ENCODE measurements at places on chromosomes 11 and 22. TPM values are rescaled to one million over a fixed set of nuclear protein-coding genes. Genes with fewer than 3 reads are reported as not detected.

DNA sequence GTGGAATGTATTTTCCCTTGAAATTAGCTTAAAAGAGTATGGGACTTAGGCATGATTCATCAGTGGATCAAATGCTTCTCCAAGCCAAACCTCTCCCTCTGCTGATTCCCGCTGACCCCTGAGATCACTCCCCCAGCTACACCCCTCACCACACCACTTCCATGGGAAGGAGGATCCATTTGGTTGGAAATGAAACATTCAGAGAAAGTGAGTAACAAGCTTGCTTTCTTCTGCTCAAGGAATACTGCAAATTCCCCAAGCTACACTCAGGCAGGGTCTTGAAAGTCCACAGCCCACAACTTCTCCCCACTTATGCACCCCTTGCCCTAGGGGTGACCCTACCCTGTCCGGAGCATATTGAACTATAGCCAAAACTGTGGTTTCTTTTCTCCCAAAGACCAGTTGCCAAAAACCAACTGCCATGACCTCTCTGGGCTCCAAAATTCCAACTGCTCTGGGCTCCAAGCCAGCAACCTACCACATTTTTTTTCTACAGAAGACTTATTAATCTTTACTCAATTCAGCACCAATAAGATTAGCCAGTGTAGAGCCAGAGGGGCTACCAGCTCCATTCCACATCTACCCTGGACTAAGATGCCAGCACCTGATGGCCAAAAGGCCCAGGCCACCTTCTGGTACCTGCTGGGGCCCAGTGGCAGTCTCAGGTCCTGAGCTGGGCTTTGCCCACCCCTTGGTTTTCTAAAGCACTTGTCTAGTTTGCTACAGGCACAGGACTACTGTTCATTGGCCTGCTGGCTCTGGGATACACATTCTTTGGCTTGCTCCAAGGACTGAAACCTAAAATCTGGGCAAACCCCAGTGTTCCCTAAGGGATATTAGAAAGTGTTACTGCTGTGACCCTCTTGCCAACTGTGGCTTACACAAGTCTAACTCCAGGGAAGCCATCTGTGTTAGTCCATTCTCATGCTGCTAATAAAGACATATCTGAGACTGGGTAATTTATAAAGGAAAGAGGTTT is 101.1 kb downstream of the MICAL3 start:
- no peak for DNase-seq

- peak; percentile 91 for DNase-seq
Measured at GRCh38 chr11:46278387-46279125, 1.1 kb downstream of the CREB3L1 start.

GRCh38 chr11:46134540-46134939 is 13.3 kb upstream of the PHF21A start:
- no peak for DNase-seq

DNA sequence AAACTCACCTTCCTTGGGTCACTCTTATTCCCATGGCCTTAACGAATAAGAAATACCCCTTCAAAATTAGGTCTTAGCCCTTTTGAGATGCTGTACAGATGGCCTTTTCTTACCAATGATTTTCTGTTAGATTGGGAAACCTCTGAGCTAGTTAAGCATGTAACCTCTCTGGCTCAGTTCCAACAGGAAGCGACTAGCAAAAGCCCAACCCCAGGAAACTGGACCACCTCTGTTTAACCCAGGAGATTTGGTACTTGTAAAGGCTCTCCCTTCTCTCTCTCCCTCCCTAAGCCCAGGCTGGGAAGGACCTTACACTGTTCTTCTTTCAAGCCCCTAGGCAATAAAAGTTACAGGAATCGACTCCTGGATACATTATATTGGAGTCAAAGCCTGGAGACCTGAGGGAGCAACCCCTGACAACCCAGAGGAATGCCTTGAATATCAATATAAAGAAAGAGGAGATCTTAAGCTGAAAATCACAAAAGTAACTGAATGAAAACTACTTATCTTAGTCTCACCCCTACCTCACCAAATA is 11.7 kb downstream of the APIP start:
- DNase-seq: no peak

DNA sequence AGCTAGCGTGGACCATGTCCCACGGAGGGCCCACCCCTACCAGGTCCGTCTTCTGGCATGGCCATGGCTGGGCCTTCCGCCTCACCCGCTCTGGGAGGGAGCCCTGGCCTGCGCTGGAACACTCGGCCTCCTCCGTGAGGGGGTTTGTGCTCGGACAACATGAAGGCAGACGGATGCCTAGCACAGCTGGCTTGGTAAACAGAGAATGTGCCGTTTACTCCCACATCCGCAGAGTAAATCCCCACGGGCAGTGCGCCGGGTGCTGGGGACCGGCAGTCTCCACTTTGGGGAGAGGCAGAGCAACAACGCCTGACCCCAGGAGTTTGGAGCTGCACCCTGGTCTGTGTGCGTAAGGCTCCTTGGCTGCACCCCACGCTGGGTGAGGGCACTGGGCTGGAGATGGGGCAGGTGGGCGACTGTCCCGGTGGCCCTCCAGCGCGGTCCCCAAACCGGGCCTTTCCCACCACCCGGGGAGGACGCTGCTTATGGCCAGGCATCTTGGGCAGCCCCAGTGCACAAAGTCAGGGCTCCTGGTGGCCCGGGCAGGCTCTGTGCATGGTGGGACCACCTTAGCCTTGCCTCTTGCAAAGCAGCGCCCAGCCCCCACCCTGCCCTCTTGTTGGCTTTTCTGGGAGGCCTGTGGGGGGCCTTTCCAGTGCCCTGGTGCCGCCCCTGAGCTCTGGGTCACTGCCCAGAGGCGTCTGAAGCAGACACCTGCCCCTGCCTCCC is 30.7 kb upstream of the MUC5AC start:
- DNase-seq: no peak

DNA sequence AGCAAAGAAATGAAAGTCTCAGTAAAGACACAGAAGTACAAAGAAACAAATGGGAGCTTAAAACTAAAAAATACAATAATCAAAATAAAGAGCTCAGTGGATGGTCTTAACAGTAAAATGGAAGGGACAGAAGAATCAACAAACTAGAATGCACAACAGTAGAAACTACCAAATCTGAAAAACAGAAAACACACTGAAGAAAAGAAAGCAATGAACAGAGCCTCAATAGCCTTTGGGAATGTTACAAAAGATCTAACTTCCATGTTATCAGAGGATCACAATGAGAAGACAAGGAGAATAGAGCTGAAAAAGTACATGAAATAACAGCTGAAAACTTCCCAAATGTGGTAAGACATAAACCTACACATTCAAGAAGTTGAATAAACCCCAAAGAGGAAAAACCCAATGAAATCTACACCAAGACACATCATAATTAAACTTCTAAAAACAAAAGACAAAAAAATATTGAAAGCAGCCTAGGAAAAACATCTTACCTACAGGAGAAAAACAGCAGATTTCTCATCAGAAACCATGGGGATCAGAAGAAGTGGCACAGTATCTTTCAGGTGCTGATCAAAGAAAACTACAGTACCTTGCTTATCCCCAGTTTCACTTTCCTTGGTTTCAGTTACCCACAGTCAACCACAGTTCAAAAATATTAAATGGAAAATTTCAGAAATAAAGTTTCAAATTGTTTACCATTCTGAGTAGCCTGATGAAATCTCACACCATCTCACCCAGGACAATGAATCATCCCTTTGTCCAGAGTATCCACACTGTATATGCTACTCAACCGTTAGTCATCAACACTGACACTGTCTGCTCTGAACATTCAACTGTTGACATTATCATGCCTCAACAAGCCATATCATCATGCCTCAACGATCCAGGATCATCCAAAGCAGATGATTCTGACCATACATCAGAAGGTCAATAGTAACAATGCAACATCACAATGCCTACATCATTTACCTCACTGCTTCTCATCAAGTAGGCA is 22.2 kb downstream of the RRAS2 start:
- DNase-seq: no peak

Gene MMP10
- not detected for total RNA-seq

GRCh38 chr11:126385991-126386728 is 30.7 kb downstream of the ST3GAL4 start:
- DNase-seq: no peak

DNA sequence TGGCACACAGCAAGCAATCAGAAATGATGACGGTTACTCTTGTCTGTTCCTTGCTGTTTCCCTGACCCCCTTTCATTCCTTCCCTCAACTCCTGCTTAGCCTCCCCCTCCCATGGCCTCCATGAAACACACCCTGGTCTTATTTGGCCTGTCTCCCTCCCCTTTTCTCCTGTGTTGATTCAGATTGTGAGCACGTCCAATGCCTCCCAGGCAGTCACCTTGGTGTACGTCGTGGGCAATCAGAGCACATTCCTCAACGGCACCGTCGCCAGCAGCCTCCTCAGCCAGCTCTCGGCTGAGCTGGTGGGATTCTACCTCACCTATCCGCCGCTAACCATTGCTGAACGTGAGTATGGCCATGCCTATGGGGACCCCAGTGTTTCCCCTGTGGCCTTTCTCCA is 141.1 kb downstream of the C11orf91 start:
- DNase-seq: no peak

DNA sequence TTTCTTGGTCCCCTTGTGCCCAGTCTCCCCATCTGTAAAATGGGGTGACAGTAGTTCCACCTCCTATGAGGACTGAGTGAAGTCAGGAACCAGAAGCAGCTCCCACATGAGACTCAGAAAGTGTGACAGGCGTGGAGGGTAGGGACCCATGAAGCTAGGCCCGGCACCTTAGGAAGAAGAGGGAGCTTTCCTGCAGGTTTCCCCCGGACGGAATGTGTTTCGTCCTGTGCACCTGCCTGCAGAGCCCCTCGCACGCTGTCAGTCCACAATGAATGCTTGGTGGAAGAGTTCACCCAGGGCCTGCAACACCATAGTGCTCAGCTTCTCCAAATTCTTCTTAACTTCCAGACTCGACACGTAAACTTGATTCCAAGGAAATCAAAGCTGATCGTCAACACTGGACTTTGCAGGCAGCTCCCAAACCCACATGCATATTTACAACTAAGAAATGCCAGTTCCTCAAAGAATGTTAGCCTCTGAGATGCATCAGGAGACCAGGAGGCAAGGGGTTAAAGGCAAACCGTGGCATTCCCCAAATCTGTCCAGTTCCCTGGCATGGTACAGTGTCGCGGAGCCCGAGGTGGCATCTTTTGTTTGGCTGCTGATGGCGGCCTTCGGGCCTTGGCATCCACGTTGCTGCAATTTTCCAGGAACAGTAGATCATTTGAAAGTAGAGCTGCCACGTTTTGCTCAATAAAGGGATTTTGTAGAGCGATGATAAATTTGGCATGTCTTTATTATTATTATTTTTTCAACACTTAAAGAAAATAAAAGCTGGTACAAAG is 15.4 kb downstream of the LRP5 start:
- no peak for DNase-seq

- DNase-seq: no peak
Measured at GRCh38 chr11:32172848-32173834, 82.3 kb downstream of the RCN1 start.

DNA sequence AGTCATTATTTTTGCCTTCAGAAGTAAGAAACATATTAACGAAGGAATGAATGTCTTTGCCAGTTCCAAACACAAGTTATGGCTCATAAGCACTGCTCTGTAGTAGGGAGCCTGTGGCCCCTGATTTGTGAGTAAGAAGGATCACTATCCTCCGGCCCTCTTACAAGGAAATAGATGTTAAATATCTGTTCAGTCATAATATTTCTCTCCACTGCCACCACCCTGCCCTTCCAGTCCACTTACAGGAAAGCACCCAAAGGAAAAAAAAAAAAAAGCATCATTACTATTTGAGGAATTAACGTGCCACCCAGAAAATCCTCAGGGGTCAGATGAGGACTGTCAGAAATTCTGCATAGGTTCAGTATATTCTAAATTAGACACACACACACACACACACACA is 123.4 kb downstream of the ETS1 start:
- DNase-seq: no peak

- no peak for DNase-seq
Measured at GRCh38 chr22:34294986-34295385, 374.7 kb upstream of the LARGE1 start.

Gene GTF2H1
- 91.1 TPM for total RNA-seq

GRCh38 chr22:40487663-40488249 is 117.4 kb downstream of the SGSM3 start:
- no peak for DNase-seq

DNA sequence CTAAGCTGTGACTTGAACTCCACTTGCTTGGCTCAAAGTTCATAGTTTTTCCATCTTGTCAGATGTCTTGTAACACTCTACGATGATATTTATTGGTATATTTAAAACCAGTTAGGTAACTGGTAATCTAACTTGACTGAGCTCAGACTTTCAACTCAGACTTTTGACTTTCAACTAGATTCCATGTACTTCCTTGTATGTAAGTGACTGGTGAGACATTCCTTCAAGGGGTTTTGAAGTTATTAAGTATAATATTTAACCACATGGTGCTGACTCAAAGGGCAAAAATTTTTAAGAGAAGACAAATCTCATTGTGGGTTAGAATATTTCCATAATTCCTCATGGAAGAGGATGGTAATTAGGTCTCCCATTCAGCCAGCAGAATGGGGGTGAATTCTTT is 631.3 kb upstream of the ANO5 start:
- DNase-seq: no peak

- DNase-seq: no peak
Measured at GRCh38 chr11:6693342-6694228, 10.4 kb upstream of the MRPL17 start.

Gene SMIM38
- total RNA-seq: 0.73 TPM

GRCh38 chr11:110565357-110566336 is 135.9 kb downstream of the FDX1 start:
- no peak for DNase-seq

- DNase-seq: peak; percentile 38
Measured at GRCh38 chr22:39722501-39722900, 151.9 kb downstream of the CACNA1I start.

- DNase-seq: no peak
Measured at GRCh38 chr11:80495116-80495515, 1054.3 kb upstream of the TENM4 start.

DNA sequence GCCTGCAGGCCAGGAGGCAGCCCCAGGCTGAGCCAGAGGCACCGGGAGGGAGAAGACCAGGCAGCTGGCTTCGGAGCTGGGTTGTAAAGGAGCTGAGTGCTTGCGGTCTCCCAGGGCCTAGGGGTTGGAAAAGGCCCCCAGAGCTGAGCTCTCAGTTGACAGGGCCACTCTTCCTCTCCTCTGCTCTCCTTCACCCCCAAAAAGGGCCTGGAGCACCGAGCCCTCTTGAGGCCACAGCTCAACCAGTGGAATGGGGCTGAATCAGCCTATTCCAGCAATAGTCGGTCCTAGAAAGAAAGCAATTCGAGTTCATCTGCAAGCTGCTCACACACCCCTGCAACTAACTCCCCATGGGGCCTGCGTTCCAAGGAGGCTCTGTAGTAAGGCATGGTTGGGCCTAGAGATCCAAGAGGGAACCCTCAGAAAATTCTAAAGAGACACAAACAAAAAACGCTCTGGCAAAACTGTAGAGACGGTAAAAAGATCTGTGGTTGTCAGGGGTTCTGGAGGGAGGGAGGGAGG is 205.0 kb downstream of the BUD13 start:
- no peak for DNase-seq

Gene PATE2
- total RNA-seq: not detected

DNA sequence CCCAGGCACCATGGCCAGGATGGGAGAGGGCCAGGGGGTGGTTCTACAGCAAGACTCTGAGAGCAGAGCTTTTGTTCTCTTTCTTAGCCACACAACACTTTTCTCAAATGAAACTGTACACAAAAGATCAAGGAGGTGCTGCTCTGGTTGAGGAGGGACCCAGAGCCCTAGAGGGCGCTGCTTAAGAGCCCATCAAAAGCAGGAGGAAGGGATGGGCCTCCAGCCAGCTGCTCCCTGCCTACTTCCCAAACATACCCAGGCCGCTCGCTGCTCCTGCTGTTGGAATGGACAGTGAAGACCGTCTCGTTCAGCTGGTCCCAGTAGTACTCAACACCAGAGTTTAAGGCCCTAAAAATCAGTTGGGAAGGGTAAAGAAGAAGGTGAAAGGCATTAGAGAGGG is 18.4 kb upstream of the CHRM4 start:
- no peak for DNase-seq

- DNase-seq: no peak
Measured at GRCh38 chr11:128289048-128289447, 298.3 kb downstream of the ETS1 start.
